Esophagus squamous epithelium (tissue), 5 donors: ENCODE measurements at places on chromosomes 11 and 22.

- DNase-seq: no peak
Measured at GRCh38 chr22:20989323-20990138, 7.4 kb downstream of the LZTR1 start.

- no peak for DNase-seq
Measured at GRCh38 chr11:68357568-68357967, 45.2 kb downstream of the LRP5 start.

- DNase-seq: no peak
Measured at GRCh38 chr11:115503083-115503885, 931 bp downstream of the CADM1 start.

GRCh38 chr11:289398-289711, 429 bp downstream of the PGGHG start:
- DNase-seq: no peak

DNA sequence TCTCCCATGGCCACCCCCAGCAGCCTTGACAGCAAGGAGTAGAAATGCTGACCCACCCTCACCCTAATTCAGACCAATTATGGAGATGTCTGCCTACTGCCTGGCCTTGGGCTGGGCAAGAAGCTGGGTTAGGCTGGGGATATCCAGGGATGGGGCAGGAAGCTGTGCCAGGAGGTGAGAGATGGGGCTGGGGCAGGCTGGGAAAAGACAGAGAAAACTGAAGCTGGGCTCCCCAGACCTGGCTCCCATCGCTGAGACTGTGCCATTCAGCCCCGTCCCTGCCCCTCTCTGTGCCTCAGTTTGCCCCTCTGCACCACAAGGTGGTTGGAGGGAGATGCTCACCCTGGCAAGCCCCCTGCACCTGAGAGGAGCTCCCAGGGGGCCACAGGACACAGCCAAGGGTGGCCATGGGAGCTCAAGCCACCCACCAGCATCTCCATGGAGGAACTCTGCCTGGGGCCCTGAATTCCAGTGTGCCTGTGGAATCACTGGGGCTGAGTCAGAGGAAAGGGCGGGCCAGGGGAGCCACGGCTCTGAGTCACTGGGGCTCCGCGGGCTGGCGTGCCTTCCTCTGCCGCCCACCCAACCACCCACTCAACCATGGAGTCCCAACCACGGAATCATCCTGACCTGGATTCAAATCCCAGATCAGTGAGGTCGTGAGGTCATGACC, 6.0 kb upstream of the CARD10 start:
- no peak for DNase-seq

GRCh38 chr11:125001079-125001778, 47.2 kb downstream of the CCDC15 start:
- DNase-seq: no peak
